ENCODE measurements at places on chromosomes 16 and 17.

DNA sequence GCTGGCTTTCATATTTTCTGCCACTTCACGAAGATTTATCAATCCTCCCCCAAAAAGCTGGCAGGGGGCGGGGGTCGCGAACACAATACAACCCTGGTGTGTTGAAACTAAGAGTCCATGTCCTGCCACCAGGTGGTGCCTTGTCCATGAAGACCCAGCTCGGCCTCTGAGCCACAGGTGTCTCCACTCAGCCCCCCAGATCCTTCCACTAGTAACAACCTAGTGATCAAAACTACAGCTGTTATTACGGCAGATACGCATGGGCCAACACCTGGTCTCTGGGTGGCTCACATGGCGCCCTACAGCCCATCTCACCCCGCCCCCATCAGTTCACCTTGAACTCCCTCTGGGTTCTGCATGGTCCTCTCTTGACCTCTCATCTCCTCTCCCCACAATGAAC lies 27.7 kb downstream of the USP7 start:
- no peak for DNase-seq

- DNase-seq, result peak; percentile 62
Observed at GRCh38 chr16:28569021-28569420, 15.3 kb downstream of the SGF29 start.

- no peak for DNase-seq
Observed at GRCh38 chr17:75237100-75238014, 24.0 kb downstream of the GGA3 start.

GRCh38 chr17:15900871-15901270 lies 44.1 kb upstream of the ADORA2B start:
- DNase-seq, result no peak

GRCh38 chr16:61419791-61420190 lies 616.4 kb downstream of the CDH8 start:
- DNase-seq, result no peak

- peak; percentile 55 for DNase-seq
Observed at GRCh38 chr16:1548233-1548632, 14.8 kb downstream of the TMEM204 start.

DNA sequence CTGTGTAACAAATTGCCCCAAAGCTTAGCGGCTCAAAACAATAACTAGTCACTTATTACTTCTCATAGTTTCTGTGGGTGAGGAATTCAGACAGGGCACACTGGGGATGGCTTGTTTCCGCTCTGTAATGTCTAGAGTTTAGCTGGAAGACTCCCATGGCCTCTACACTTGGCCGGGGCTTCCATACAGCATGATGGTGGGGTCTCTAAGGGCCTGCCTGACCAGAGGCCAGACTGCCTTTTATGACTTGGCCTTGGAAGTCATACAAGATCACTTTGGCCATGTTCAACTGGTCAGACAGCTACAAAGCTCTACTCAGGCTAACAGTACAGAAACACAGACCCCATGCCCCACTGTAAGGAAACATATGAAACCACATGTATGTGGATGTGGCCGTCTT lies 8.2 kb downstream of the GLP2R start:
- no peak for DNase-seq

DNA sequence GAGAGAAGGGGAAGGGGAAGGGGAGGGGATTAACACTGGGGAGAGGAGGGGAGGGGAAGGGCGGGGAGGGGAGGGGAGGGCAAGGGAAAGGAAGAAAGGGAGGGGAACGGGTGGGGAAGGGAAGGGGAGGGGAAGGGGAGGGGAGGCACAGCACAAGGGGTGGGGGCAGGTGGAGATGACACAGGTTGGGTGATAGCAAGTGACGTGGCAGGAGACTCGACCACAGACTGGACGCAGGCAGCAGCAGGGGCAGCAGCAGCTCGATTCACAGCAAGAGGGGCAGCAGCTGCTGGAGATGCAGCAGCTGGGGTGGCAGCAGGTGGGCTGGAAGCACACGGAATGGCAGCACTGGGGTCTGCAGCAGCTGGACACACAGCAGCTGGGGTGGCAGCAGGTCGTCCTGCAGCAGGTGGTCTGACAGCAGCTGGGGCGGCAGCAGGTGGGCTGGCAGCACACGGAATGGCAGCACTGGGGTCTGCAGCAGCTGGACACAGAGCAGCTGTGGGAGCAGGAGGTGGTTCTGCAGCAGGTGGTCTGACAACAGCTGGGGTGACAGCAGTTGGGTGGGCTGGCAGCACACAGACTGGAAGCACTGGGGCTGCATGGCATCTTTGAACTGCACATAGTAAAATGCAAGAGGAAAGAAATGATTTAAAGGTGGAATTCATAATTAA lies at the start of gene KRTAP4-16:
Gene KRTAP4-16 (minus strand): TSS at position 624 of the 674 bp plus-strand sequence. CDS start 0 bp downstream, at position 624.
- no peak for DNase-seq

GRCh38 chr16:78553268-78554039 lies 454.0 kb downstream of the WWOX start:
- DNase-seq, result no peak

DNA sequence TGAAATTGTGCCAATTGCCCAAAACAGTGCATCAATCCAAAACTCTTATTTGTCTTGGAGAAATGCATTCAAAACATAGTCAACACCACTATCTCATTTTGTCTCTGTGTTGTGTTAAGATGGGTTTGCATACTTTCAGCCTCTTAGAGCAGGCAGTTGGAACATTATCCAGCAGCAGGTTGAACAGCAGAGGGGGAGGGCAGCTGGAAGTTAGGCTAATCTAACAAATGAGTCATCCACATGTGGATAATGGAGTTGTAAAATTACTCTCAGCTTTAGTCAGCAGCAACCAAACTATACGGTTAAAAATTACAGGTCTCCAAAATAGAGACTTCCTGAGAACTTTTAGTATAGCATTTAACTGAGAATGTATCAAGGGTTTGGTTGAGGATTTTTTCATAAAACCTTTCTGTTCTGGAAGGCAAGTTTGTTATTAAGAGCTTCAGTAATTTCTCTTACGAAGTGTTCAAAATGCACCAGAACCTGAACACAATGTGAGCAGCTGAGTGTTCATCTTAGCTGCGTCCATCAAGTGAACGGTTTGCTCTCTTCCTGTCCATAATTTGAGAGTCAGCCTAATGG lies 46.3 kb downstream of the PRKCA start:
- peak; percentile 84 for DNase-seq

- DNase-seq, result peak; percentile 65
Observed at GRCh38 chr17:29617125-29617480, 5.6 kb downstream of the CORO6 start.

- DNase-seq, result peak; percentile 43
Observed at GRCh38 chr17:3894911-3895343, 2.1 kb upstream of the CAMKK1 start.

- DNase-seq, result no peak
Observed at GRCh38 chr17:9594065-9594464, 17.6 kb downstream of the CFAP52 start.

- DNase-seq, result peak; percentile 29
Observed at GRCh38 chr17:56912105-56912999, 1.5 kb downstream of the TRIM25 start.

DNA sequence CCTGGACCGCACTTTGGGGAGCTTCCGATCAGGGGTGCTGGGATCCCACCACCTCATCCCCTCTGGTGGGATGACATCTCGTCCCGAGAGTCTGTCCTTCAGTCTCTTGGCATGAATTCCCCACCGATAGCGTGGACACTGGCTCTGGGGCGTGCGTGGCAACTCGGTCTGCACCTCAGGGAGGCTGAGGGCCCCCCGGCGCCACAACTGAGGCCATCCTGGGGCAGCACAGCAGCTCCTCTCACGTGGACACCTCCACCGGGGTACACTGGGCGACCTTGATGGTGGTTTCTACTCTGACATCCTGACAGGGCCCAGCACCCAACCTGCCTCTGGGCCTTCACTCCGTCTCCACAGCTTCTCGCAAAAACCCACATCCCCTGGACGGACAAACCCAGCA lies 8.6 kb downstream of the PDIA2 start:
- DNase-seq, result no peak

DNA sequence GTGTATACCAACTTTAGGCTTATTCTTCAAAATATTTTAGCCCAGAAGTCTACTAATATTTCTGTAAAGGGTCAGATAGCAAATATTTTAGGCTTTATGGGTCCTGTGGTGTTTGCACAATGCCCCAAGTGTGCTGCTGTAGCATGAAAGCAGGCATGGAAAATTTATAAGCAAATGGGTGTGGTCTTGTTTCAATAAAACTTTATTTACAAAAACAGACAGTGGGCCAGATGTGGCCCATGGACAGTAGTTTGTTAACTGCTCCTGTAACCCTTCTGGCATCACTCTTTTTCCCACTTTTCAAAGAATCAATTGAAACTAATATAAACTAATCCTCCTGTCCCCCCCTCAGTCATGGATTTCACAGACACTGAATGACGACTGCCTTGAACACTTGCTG lies 410.7 kb downstream of the SHISA9 start:
- no peak for DNase-seq

DNA sequence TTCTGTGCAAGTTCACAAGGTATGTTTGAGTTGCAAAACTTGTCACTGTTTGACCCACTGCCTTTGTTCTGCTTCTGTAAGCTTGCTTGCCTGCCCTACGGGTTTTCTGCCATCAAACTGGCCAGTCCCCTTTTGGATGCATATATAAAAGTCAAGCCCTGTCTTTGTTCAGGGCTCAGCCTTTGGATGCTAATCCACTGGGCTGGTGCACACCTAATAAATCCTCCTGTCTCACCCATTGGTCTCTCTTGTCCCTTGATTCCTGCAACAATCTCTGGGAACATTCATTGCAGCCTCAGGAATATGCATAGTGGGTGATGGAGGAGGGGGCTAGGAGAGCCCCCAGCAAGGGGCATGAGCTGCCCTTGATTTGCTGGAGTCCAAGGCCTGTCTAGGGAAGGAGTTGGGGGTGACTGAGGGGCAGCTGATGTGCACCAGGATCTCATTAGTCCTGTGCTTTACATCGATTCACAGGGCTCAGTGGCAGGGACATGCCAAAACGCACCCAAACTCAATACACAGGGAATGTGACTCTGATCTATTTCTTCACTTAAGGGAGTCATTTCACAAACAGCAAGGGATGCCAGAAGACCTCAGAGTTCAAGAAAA lies 225.4 kb upstream of the NLRP1 start:
- DNase-seq, result no peak

- DNase-seq, result no peak
Observed at GRCh38 chr17:163514-164098, 17.8 kb downstream of the DOC2B start.

DNA sequence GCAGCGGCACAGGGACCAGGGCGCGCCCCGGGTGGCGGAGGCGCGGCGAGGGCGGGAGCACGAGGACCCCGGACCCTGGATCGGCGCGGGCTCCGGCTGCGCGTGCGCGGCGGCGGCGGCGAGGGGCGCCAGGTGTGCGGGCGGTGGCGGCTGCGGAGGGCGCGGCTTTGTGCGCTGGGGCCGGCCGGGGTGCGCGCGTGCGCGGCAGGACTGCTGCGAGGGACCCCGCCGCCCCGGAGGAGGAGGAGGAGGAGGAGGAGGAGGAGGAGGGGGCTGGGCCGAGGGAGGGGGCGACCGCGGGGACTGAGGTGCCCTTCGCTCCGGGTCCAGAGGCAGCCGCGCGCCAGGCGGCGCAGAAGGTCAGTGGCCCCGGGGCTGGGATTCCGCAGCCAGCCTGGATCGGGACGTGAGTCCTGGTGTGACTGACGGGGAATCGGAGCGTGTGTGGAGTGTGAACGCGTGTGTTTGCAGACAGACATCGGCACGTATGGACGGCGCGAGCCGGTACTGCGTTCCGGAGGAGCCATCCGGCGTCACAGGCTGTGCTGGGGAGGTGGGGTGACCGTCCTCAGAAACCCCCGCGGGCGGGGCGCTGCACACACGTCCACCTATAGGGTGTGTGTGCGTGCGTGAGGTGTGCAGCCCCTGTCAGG lies 19.5 kb upstream of the RAP1GAP2 start:
- no peak for DNase-seq

GRCh38 chr17:6045621-6046357 lies 24.4 kb upstream of the WSCD1 start:
- peak; percentile 6 for DNase-seq

GRCh38 chr16:24635900-24636610 lies 93.4 kb upstream of the TNRC6A start:
- peak; percentile 96 for DNase-seq

- peak; percentile 26 for DNase-seq
Observed at GRCh38 chr16:68786685-68787418, 49.8 kb downstream of the CDH1 start.

DNA sequence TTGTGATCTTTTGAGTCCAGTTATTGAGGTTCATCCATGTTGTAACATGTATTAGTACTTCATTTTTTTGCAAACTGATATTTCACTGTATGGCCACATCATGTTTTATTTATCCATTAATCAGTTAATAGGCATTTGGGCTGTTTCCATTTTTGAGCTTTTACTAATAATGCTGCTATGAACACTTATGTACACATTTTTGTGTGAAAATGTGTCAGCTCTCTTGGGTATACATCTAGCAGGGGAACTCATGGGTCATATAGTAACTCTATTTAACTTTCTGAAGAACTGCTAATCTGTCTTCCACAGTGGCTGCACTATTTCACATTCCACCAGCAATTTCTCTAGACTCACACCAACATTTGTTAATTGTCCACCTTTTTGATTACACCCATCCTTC lies 82.0 kb downstream of the GLG1 start:
- no peak for DNase-seq

DNA sequence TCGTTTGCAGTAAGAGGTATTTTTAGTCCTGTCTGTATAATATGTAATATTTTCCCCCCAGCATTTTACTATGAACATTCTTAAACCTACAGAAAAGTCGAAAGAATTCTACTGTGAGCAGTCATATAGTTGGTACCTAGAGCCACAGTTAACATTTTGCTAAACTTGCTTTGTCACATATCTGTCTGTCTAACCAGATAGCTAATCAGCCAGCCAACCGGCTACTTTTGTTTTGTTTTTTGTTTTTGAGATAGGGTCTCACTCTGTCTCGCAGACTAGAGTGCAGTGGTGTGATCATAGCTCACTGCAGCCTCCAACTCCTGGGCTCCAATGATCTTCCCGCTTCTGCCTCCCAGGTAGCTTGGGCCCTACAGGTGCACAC lies 73.3 kb downstream of the ABCC1 start:
- no peak for DNase-seq

DNA sequence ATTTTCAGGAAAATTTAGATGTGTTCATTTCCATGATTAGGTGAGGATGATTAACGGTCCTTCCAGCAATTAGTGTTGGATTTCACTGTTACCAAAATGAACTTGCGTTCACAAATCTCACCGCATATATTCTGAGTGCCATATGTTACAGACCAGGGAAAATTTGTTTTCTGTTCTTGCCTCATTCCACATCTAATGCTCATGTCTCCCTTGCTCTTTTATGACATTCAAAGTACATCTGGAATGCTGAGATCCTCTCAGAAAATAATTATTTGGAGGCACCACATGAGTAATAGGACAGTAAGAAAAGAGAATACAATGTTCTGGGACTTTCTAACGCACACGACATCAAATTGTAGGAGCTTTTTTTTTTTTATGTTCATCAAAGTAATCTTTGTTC lies 406.5 kb downstream of the SHISA9 start:
- DNase-seq, result peak; percentile 25

All from EH (cell line).